ENCODE measurements at places on chromosomes 1 and 21.

GRCh38 chr1:245790441-245790840 is 635.7 kb downstream of the KIF26B start:
- no peak for DNase-seq

- peak; percentile 39 for DNase-seq
Observed at GRCh38 chr21:36059823-36060158, 535 bp downstream of the SETD4 start.

DNA sequence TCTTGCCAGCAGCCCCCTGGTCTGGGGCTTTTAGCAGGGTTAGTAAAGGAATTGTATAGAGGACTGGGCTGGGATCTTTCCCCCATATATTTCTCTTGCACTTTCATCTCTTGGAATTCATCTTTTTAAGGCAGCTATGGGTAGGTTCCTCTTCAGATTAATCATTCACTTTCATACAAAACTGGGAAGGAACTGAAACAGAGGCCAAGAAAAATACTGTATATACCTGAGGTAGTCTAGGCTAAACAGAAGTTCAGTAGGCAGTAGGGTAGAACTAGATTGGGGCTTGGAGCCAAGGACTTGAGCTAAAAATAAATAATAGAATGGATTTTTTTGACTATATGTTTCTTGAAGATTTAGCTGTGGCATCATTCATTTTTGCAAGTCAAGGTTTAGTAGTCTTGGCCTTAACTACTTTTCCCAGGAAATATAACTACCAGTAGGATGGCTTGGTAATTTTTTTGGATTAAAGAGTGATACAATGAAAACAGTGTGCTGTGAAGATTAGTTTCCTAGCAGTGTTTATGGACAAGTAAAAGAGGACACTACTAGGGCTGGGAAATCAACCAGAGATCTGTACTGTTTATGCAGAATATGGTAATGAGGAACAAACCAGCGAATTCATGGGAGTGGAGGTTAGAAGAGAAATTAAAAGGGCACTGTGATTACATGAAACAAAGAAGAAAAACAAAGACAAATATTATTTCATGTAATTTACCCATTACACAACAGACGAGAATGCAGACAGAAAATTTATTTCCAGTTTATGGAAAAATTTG is 50.9 kb upstream of the PTGS2 start:
- no peak for DNase-seq

DNA sequence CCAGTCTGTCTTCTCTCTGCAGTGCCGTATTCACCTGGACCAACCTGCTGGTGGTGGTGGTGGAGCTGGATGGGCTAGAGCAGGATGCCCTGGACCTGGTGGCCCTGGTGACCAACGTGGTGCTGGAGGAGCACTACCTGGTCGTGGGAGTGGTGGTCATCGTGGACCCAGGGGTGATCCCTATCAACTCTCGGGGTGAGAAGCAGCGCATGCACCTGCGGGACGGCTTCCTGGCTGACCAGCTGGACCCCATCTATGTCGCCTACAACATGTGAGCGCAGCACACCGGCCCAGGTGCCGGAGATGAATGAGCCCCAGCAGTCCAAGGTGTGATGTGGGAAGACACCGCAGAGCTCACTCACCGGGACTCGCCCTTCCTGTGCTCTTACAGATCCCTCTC is 37.5 kb downstream of the S100B start:
- DNase-seq: no peak

- no peak for DNase-seq
Observed at GRCh38 chr1:20710469-20711284, 7.1 kb downstream of the KIF17 start.

DNA sequence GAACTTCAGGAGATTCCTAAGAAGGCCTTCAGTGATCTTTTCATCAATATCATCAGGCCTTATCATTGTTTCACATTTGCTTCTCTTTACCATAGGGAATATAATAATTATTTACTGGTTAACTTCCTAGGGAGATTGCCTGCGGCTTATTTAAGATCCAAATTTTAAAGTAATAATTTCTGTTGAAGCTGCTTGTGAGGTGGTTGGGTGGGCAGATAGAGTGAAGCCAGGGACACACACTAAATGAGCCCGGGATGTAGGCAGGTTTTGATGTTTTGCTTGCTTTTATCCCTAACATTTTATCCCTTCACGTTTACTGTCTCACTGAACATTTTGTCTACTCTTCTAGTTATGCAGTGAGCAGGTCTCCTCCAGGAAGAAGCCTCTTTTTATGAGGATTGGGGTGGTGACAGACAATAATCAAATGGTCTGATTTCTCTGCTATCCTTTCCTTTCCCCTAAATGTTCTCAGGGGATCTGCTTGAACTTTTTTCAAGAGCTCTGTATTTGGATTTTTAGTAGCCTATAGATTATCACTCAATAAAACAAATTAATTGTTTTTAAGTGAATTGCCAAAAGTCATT is 164.7 kb downstream of the RUNX1 start:
- DNase-seq: no peak

DNA sequence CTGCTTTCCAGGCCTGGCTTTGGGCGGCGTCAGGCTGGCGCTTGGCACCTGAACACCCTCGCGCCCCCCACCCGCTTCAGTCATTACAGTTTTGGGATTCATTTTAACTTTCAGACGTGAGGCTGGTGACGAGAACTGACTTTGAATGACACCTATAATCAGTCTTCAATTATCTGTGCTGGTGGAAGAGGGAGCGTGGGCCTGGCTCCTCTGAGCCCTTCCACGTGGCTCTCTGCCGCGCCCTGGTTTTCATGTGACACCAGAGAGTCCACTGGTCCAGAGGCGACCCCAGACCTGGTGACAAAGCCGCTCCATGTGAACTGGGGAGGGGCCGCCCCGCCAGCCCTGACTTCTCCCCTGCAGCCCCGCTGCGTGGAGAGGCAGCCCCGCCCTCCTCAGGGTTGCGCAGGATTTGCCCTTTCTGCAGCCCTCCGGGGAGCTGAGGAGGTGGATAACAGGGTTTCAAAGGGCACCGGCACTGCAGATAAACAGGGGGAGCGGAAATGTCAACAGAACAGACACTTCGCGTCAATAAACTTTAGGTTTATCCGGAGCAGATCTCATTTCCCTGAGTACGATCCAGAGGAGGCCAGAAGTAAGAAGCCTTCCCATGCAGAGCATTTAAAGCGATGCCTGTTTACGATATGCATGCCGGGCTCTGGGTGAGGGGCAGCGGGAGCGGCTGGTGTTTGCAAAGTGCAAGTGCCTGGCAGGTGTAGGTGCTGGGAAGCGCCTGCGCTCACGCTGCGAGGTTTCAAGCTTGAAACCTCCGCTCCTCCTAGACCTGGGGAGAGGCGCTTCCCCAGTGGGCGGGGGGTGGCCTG is 56.4 kb downstream of the AJAP1 start:
- no peak for DNase-seq

- DNase-seq: peak; percentile 72
Observed at GRCh38 chr1:182595641-182596240, 6.7 kb upstream of the RNASEL start.

DNA sequence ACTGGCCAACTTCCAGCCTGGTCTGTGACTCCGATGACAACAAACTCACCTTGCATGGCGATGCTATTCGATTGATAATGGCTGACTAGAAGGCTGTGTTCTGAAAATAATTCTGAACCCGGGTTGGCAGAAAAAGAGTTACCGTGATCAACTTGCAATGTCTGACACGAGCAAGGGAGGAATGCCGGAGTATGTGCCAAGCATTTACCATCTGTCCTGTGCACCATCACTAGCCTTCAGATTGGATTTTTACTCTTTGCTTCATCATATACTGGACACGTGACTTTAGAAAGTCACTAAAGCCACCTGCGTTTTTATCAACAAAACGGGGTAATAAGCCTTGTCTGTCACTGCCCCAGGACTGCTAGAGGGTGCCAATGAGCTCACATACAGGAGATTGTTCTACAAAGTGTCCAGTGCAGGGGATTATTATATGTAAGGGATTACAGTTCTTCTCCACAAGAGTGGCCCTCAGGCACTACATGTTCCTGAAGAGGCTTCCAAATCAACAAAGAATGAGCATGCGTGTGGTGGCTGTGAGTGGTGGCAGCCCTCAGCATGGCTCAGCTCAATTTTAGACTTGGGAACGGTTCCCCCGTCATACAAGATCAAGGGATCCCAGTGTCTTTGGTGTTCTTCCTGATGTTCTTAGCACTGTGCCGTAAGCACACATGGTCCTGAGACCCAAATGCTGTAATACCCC is 35.8 kb downstream of the SSBP3 start:
- no peak for DNase-seq

DNA sequence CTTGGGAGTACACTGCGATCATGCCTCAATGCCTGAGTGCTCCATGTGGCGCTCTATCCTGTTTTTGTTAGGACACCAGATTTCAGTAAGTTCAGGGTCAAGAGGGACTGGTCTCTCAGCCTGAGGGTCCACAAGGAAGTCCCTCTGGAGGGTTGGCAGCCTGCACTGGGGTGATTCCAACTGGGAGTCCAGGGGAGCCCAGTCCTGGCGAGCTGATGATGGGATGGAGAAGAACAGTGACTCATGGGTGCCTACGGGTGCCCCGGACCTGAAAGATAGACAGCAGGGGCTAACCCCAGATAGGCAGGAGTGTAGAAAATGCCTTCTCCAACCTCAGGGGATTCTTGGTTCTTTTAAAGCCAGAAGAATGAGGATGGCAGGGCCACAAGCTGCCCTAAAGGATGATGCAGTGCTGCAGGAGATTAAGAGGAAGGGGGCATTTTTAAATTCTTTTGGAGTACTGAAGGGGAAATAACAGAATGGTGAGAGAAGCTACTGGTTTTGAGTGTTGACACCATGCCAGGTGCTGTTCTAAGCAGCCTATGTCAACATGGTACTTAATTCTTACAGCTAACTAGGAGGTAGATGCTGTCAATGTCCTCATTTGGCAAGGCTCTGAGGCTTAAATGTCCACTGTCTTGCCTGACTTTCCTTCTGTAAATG is 68.4 kb upstream of the TLR5 start:
- no peak for DNase-seq

GRCh38 chr1:203296460-203297073 is 8.8 kb upstream of the BTG2 start:
- no peak for DNase-seq

DNA sequence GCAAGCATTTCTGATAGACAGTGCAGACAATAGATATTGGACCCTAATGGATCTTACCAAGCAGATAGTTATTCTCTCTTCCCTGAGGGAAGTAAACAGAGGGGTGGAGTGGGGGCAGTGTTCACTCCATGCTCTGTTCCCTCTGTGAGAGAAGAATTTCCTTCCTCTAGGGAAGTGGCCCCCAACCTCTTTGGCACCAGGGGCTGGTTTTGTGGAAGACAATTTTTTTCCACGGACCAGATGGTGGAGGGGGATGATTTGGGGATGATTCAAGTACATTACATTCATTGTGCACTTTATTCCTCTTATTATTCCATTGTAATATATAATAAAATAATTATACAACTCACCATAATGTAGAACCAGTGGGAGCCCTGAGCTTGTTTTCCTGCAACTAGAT is 459.9 kb downstream of the ADGRL2 start:
- no peak for DNase-seq
